ENCODE measurements at places on chromosomes 7 and 10. TPM values are rescaled to one million over a fixed set of nuclear protein-coding genes. Genes with fewer than 3 reads are reported as not detected.

The UNC5B gene
- total RNA-seq, result not detected

The CARD11 gene
- 9.7 TPM for total RNA-seq

The CAV2 gene
- total RNA-seq, result 199 TPM

The TMEM273 gene
- 8.9 TPM for total RNA-seq

The ZKSCAN5 gene
- 6.7 TPM for total RNA-seq

The OIT3 gene
- not detected for total RNA-seq

The UNCX gene
- not detected for total RNA-seq

DNA sequence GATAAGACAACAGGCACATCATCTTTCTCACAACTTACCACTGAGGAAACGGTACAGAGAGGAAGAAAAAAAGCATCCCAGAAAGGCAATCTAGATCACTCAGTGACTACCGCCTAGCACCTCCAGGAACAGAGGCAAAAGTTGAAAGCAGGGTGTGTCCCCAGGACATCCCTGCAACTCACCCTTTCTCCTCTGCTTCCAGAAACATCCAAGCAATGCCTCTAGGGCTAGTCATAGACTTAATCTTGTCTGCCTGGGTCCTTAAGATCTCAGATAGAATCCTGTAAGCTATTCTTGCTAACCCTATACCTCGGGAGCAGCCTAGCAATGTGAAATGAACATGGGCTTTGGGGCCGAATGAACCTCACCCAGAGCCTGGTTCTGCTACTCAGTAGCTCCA is 18.8 kb upstream of the PDCD4 start:
- DNase-seq, result no peak

GRCh38 chr10:11522821-11523245 is 88.6 kb downstream of the USP6NL start:
- no peak for DNase-seq

DNA sequence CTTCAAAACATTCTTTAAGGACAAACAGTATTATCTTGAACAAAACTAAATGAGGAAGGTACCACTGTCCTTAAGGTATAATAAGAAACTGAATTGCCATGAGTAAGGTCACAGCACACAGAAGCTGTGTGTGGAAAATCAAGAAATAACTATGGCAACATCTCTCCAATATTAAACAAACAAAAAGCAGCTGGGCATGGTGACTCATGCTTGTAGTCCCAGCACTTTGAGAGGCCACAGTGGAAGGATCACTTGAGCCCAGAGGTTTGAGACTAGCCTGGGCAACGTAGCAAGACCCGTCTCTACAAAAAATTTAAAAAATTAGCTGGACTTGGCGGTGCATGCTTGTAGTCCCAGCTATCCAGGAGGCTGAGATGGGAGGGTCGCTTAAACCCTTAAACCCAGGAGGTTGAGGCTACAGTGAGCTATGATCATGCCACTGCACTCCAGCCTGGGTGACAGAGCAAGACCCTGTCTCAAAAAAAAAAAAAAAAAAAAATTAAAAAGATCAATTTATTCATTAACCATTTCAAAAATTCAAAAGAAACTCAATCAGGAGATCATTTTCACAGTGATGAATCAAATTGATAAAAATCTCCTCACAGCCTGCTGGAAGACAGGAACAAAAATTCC is 195.4 kb downstream of the SKIDA1 start:
- DNase-seq, result peak; percentile 96

GRCh38 chr10:114499630-114500190 is 95.4 kb upstream of the AFAP1L2 start:
- no peak for DNase-seq

GRCh38 chr10:29642990-29643389 is 8.2 kb upstream of the SVIL start:
- DNase-seq, result no peak

- DNase-seq, result no peak
Measured at GRCh38 chr7:29798422-29798821, 7.9 kb upstream of the WIPF3 start.

DNA sequence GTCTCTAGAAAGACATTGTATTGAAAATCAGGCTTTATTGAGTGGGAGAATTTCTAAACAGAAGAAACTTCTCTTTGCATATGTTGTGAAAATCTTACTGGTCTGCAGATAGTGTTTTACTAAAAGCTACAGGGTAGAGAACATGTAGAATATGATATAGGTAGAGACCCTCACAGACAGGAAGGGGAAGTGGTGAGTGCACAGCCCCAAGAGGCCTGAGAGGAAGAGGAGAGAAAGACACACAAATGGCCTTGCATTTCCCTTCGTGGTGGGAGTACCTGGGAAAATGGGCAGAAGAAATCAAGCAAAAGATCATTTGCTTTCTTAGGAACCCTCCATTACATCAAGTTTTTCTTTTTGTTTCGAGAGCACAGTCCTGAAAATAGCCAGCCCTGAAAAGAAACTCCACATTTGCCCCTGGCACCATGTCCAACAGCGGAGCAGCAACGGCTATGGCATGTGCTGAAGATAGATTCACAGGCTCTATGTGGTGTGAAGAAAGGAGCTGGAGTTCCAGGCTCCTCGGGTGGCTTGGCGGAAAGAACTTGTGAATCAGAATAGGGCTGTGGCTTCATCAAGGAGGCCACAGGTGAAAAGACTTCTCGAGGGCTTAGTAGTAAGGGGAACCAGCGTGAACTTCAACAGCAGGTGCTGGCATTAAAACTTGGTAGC is 143.5 kb downstream of the CALCR start:
- no peak for DNase-seq

DNA sequence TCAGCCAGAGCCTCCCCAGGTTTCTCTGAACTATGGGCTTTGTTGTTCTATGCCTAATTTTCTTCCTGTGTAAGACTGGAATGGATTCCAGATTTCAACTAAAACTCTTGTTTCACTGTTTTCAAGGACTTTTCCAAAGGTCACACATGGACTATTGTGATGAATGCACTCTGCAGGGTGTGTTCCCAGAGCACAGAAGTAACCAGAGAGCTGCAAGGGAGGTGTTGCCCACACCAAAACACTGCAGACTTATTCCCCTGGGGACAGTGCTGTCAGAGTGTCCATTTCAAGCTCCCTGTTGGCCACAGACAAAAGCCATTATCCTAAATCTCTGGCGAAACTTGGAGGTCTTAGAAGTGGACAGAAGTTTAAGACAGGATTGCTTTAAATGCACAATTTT is 231.6 kb downstream of the TRIL start:
- DNase-seq, result no peak

- no peak for DNase-seq
Measured at GRCh38 chr7:2251381-2251780, 9.4 kb downstream of the NUDT1 start.

DNA sequence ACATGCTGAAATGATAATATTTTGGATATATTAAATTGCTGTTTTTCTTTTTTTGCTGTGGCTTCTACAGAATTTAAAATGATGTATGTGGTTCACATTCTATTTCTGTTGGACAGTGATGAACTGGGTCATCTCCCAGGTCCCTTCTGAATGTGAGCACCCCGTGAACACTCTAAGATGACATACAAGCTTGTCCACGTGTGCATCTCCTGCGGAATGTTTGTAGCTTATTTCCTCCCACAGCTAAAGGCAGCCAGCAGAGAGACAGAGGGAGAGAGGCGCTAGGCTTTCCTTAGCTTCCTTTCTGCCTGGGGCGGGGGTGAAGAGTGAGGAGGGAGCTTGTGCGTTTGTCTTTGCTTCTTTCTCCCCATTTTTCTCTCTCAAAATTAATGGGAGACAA is 219.1 kb downstream of the EMX2 start:
- no peak for DNase-seq

GRCh38 chr7:31640381-31640780 is 46.6 kb upstream of the PPP1R17 start:
- no peak for DNase-seq

- DNase-seq, result no peak
Measured at GRCh38 chr10:2130705-2131305, 393.5 kb upstream of the ADARB2 start.
